ENCODE measurements at places on chromosomes 7 and 10.

DNA sequence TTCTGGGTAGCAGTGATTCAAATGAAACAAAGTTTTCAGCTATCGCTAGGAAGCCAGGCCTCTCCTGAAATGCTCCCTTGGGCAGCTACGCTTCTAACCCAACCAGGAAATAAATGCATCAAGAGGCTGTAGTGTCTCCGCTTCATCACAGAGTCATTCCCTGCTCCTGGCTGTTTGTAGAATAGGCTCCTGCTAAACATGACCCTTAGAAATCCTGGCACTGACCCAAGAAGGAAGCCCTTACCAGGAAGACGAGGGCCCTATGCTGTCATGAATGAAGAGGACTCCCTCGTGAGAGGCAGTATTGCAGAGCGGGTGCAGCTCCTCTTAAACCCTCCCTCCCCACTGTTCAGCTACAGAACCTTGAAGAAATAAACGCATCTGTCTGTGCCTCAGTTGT lies 48.3 kb downstream of the NOD1 start:
- no peak for DNase-seq

- DNase-seq: no peak
Measured at GRCh38 chr7:22443370-22444180, 56.4 kb downstream of the STEAP1B start.

DNA sequence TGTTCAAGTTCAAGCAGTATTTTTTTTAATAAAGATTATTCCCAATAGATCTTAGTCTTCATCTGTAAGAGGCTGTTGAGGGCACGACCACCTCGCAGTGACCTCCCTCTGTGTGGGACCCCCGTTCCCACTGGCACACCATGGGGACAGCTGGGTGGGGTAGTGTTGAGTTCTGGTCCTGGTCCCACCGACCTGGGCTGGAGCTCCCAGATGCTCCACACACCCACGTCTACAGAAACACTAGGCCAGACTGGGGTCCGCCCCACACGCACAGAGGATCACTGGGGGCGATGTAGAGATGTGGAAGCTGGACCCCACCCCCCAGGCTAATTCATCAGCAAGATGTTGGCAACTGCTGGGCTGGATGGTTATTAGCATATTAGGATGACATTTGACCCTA lies 623.6 kb downstream of the PTPRN2 start:
- DNase-seq: no peak

DNA sequence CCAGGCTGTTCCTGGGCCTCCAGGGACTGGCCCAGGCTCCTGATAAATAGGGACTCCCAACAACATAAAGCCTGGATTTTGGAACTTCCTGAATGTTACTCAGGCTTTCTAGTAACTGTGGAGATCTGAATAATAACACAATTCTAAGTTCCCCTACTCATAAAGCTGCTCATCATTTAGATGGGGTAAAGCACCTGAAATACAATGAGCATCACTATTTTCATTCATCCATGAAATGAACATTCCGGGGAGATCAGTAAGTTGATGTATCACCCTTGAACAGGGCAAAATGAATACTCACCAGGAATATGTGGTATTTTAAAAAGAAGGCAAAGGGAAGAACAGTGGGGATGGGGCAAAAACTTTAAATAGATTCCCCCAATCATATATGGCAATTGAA lies 48.3 kb upstream of the ATRNL1 start:
- no peak for DNase-seq

DNA sequence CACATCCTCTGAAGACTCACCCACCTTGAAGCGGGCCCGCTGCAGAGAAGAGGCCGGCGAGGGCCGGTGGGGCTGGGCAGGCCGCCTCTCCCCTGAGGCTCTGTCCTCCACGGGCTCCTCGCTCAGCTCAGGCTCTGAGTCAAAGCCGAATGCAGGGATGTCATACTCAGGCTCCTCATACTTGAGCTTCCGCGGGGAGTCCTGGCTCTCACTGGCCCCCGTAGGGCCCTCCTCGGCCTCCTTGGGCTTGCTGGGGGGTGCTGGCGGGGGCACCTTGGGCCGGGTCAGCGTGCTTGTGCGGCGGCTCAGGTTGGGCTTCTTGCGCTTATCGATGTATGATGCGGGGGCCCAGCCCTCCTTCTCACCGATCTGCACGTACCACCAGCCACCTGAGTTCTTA lies 109.9 kb downstream of the NEURL1 start:
- DNase-seq: no peak

DNA sequence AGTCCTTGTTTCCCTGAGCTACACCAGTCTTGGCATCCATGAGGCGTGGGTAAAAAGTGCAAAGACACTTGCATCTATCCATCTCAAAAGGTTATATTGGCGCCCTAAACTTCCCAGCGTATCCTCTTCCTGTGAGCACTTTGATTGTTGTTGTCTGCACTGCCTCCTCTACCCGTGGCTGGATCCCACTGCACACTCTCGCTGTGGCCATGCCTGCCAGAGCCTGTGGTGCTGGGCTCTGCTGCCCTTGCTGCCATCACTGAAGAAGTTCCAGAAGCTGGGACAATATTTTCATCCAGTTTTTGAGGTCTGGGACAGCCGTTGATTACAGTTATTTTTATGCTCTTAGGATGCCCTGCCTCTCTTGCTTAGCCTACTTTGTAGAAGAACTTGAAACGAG lies 85.3 kb upstream of the PCGF5 start:
- no peak for DNase-seq

- DNase-seq: no peak
Measured at GRCh38 chr10:42942279-42942950, 134.5 kb upstream of the RET start.

DNA sequence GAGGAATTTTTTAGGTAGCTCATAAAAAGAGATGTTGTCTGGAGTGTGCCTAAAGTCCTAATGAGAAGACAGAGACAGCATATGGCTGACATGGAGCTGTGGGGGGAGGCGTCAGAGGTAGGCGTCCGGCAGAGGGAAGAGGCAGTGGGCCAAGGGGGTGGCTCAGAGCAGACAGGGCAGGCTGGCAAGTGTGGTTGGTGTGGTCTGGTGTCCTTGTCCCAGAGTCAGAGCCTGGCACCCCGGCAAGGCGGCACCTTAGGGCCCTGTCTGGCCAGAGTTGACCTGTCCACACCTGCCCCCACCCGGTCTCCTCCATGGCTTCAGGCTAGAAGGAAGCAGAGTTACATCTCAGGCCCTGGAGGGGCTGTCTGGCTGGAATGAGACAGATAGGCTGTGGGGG lies 220.3 kb upstream of the ZNF32 start:
- no peak for DNase-seq

- peak; percentile 7 for DNase-seq
Measured at GRCh38 chr7:142873281-142873784, 12.2 kb downstream of the TRPV6 start.

GRCh38 chr10:126087796-126088505 lies 191.6 kb downstream of the FANK1 start:
- DNase-seq: no peak

- DNase-seq: no peak
Measured at GRCh38 chr10:133523631-133524203, 3.4 kb upstream of the CYP2E1 start.

DNA sequence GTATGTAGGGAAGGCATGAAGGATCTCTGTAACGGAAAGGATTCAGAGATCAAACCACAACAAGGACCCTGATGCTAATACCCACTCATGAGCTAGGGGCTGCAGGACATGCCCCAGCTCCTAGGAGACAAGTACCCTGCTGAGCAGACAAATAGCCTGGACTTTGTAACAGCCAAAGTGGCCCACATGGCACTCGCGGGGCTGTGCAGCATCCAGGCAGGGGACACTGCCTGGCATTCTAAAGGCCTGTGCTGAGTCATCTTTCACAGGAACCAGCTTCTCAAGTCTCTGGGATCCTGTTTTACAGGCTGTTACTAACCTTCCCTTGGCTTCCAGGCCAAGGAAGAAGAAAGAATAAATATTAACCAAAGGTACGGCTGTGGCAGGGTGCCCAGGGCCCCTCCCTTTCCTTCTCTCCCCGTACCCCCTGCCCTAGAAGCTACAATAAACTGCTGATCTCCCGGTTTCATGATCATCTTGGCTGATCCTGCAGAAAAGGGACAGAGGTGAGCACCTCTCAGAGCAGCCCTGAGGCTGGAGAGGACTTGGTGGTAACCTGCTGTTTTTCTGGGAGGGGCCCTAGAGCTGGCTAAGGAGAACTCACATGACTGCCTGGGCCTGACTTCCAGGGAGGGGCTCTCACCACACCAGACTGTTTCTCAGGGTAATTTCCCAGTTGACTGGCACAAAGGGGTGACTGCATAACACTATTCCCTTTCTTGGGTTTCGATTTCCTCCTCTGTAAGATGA lies 4.2 kb upstream of the RPEL1 start:
- DNase-seq: no peak

- DNase-seq: no peak
Measured at GRCh38 chr7:131244259-131244852, 83.3 kb upstream of the MKLN1 start.

DNA sequence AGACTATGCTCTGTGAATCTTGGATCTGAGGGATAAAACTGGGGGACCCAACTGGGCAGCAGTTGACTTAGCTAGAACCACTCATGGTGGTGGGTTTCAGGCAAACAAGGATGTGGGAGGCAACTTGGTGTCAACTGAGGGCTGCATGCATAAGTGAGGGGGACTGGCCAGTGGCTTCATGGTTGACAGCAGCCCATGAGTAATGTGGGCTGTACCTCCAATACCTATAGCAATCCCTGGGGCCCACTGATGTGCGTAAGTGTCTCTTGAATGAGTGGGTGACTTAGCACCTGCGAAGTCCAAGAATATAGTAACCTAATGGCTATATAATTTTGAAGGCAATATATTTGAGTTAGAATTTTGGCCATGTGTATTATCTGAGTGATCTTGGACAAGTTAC lies 13.7 kb upstream of the MAP3K8 start:
- DNase-seq: no peak

- DNase-seq: no peak
Measured at GRCh38 chr7:1119201-1119600, 31.3 kb downstream of the GPER1 start.

DNA sequence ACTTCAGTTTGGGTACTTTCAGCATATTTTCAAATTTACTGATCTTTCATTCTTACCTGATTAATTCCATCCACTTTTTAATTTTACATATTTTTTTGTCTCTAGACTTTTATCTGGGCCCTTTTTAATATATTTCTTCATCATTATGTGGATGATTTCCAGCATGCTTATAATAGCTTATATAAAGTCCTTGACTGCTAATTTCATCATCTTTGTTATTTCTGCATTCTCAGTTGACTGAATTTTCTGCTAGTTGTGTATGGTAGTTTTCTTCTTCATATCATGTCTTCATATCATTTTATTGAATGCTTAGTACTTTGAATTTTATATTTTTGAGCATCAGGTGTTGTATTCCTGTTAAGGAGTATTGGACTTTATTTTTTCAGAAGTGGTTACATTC lies 39.6 kb downstream of the STAM start:
- DNase-seq: no peak

GRCh38 chr10:60801522-60801921 lies 23.2 kb downstream of the CDK1 start:
- peak; percentile 29 for DNase-seq

- no peak for DNase-seq
Measured at GRCh38 chr10:77564731-77565589, 72.6 kb downstream of the KCNMA1 start.

DNA sequence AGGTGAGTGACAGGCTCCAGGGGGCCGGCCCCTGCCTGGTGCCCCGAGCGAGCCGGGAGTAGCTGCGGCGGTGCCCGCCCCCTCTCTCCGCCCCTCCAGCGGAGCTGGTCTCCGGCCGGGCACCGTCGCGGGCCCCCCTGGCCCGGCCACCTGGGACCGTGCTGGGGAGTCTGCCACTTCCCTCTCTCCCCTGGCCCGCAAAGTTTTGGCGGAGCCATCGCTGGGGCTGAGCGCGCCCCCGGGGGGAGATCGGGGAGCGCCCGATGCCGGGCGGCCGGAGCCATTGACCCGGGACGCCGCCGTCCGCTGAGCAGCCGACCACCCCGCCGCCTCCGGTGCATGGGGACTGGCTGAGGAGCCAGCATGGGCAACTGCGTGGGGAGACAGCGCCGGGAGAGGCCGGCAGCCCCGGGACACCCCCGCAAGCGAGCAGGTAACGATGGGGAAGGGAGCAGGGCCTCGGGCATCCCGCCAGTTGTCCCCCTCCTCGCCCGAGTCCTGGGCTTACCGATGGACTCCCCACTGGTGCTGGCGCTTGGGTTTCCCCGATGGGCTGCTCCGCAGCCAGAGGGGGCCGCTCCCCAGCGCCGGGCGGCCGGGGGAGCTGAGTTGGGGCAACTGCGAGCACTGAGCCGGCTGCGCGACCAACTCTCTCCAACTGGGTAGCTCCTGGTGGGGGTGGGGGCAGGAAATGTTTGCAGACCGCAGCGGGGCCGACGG lies at the start of gene UBTD1:
Gene UBTD1 (plus strand): TSS at position 84 of the 720 bp plus-strand sequence. CDS start 280 bp downstream, at position 364.
- DNase-seq: no peak

GRCh38 chr7:40221836-40222235 lies 87.0 kb downstream of the SUGCT start:
- DNase-seq: no peak

DNA sequence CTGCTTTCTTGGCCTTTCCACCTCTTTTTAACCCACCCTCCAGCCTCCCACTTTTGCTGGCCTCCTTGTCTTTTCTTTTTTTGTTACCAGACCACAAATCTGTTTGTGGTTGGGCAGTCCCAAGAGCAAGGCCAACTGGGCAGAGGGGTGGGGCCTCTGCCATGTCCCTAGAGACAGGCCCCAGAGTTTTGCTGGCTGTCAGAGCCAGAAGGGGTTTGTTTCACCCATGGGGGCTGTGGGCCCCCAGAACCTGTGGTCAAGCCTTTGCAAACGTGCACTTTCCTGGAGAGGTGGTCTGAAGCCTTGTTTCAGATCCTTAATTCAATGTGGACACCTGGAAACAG lies 10.3 kb downstream of the ZMIZ1 start:
- DNase-seq: no peak

- DNase-seq: no peak
Measured at GRCh38 chr10:31762316-31762715, 166.3 kb downstream of the ARHGAP12 start.

DNA sequence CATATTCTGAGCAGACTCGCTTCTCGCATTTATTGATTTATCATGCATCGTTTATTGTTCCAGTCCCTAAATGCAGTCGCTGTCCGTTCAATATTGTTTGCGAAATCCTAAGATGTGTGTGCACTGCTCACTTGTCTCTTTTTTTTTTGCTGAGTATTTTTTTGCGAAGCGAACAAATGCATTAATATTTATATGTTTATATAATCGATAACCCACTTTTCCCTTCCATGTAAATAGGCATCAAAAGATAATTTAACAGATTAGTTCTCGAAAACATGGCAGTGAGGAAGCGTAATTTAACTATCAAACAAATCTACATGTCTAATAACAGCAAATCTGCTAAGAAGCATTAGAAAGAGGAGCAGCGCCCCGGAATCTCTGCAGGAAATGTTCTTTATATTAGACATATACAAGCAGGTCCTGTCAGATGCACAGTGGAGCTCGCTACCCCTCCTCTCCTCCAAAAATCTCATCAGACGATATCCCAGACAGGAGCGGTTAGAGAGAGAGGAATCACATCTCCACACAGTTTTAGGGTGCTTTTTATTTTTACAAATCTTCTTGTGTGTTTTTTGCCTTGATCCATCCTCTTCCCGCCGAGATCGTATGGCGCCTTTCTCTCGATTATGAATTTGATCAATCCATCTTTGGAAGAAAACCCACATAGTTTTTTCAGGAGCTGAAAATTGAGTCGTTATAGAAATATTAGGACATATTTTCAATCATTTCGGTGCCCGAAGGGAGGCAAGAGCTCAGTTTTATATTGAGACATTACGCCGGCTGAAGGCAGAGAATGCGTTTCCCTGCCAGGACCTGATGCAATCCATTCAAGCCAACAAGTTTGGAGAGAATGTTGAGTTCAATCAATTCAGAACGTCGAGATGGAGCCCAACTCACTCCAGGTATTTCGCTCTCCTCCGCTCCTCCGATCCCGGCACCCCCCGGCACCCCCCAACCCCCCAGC lies at the start of gene ARID5B:
Gene ARID5B (plus strand): TSS at position 871 of the 964 bp plus-strand sequence. CDS start 11 bp downstream, at position 882.
- peak; percentile 12 for DNase-seq
